ENCODE measurements at places on chromosomes 1 and 21. TPM values are rescaled to one million over a fixed set of nuclear protein-coding genes. Genes with fewer than 3 reads are reported as not detected.

GRCh38 chr1:231396643-231397042 lies 25.4 kb downstream of the EGLN1 start:
- no peak for DNase-seq

DNA sequence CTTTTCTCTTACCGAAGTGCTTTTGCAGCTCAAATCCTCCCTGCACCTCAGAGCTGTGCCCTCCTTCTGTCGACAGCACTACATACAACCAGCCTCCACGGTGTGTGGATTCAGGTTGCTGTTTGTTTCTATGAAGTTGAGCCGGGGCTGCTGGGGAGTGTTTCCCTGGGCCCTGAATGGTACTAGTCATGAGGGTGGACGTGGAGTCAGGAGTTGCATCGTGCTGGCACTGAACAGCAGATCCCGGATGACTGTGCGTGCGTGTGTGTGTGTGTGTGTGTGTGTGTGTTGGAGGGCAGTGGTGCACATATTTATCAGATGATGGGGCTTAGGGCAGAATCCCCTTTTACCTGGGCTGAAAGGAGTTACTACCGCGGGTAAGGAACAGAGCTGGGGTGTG lies 47.0 kb downstream of the ACTL8 start:
- DNase-seq, result no peak

DNA sequence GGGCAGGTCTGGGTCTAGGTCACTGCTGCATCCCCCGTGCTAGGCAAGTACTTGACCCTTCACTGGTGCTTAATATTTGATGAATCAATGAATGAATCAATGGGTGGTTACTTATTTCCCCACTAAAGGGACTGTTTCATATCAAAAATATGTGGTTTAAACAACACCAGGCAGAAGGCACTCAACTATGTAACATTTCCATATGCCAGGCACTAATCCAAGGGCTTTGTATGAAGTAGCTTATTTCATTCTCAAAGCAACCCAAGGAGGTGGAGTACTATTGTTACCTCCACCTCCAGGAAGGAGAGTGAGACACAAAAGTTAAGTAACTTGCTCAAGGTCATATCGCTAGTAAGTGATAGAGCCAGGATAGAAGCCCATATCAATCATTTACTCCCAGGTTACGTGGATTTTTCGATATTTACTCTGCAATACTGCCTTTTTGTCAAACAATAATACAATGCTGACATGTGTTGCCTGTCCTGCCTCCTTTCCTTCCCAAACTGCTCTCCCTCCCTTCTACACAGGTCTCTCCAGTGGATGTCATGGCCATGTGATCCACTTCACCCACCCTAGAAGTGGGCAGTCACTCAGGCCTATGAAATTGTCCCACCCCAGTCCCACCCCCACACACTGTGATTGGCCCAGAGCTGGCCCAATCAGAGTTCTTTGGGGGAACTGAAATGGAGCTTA lies 142.8 kb downstream of the ETS2 start:
- DNase-seq, result no peak

DNA sequence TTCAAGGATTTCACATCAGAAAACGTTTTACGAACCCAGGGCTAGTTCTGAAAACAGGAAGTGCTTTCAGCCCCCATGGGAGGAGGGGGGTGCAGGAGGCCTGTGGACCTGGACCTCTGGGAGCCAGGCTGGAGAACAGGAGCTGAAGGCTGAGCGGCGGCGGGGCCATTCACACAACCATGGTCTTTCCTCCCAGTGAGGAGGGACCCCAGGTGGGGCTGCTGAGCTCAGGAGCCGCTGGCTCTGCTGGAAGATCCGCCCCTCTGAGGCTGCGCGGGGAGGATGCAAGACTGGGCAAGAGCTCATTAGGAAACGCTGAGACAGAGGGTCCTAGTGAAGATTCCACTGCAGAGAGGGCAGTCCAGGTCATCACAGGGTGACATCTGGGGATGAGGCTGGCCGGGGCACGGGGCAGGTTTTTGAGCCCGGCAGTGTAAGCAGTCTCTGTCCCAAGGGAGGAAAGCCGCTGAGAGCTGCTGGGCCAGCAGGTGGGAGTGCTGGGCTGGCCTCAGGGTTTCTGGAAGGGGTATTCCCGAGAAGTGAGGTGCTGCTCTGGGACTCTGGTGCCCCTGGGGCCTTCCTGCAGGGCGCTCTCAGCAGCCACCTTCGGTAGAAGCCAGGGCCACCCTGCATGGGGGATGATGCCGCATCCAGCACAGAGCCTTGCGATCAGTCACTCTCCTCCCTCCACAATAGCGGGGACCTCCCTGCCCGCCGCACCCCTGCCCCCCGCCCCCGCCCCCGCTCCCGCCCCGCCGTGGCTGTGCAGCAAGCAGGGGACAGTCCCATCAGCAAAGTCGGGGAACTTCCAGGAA lies 7.5 kb downstream of the MX2 start:
- DNase-seq, result no peak

DNA sequence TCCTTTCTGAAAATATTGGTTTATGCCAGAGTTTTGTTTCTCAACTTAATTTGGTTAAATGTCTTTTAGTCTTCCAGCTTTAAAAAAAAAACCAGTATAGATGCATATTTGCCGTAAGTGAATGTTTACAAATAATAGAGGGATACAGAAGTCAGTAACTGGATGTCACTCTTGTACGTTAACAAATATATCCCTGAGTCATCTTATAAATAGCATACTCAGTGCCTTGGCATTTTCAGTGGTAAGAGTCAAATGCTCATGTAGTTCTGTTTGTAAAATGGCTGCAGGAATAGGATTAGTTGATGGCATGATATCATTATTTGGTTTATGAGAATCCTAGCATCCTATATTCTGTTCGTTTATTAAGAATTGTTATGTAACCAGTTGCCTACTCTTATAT lies 55.4 kb downstream of the SPEN start:
- peak; percentile 79 for DNase-seq

DNA sequence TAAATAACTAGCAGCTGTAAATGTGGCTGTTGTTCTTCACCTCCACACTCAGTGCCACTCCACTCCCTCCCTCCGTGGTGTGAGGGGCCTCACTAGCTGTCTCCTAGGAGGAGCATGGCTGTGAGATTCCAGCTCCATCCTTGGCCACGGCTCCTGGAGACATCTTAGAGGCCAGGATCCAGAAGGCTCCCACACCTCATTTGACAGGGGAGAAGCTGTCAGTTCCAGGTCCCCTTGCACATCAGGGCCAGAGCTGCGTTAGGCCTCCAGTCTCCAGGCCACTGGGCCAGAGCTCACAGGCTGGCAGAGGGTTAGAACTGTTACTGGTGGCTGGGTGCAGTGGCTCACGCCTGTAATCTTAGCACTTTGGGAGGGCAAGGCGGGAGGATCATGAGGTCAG lies 15.0 kb downstream of the PCSK9 start:
- DNase-seq, result no peak

GRCh38 chr1:212622906-212623305 lies 14.3 kb downstream of the ATF3 start:
- no peak for DNase-seq

DNA sequence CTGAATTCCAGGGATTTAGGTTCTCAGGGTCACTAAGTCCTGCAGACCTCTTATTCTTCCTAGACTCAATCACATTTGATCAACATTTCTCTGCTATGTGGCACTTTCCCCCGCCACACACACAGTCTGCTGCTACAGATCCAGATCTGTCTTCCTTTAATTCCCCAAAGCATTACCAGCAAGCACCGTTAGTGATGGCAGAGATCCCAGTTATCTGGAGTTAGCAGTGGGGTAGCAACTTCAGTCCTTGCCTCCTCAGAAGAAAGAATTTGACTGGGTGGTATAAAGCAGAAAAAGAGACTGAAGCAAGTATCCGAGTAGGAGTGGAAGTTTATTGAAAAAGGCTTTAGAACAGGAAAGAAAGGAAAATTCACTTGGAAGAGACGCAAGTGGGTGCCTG lies 100.4 kb upstream of the ETV3 start:
- no peak for DNase-seq

- no peak for DNase-seq
Observed at GRCh38 chr1:243269461-243269801, 13.6 kb downstream of the SDCCAG8 start.

- DNase-seq, result no peak
Observed at GRCh38 chr1:226051365-226051764, 11.2 kb upstream of the H3-3A start.

- peak; percentile 31 for DNase-seq
Observed at GRCh38 chr1:11749203-11749689, 12.7 kb upstream of the C1orf167 start.

DNA sequence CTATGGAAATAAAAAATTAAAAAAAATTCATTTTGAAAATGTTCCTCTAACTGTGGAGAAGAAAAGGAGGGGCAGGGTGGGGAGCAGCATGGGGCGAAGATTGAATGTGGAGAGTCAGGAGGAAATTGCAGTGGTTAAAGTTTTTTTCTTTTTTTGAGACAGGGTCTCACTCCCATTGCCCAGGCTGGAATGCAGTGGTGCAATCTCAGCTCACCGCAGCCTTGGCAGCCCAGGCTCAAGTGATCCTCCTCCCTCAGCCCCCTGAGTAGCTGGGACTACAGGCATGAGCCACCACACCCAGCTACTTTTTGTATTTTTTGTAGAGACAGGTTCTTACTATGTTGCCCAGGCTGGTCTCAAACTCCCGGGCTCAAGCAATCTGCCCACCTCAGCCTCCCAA lies 67.6 kb downstream of the ADSS2 start:
- no peak for DNase-seq

GRCh38 chr1:1782399-1783221 lies 4.3 kb upstream of the NADK start:
- DNase-seq, result no peak

DNA sequence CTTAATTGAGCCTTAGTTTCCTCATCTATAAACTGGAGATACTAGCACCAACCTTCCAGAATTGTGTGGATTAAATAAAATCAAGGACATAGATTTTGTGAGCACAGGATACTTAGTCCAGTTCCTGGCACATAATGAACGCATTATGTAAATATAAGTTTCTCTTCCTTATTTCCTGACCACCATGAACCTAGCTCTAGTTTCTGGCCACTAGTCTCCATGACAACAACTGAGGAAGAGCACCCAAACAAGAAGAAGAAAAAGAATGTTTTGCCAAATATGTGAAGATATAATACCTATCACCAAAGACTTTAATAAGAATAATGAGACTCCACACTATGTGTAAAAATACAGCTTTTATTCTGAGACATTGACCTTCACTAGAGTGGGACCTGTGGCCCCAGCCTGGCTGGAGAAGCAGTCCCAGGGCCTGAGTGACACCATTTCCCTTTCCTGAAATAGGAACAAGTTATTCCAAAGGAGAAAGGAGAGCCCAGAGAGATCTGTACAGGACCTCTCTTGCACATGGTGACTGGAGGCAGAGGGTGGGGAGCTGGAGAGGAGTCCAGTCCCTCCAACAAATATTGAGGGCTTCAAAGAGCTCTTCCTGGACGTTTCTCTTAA lies 940 bp upstream of the USF1 start:
- DNase-seq, result no peak

DNA sequence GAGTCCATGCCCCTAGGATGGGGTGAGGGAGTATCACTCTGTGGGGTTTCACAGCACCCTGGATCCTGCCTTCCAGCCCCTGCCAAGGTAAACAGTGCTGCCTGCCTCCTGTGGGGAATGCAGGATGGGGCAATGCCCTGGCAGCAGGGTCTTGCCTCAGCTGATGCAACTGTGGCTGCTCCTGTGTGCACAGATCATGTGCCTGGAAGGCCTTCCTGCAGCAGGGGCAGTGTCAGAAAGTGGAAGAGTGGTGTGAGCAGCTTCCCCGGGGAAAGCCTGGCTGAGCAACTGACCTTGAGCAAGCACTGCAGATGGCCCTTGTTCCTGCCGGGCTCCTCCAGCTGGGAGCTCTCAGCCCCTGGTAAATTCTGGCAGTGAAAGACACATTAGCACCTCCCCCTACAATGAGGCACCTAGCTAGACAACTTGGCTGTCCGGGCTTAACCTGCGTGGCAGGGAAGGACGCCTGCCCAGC lies 9.9 kb downstream of the TOR3A start:
- peak; percentile 27 for DNase-seq

DNA sequence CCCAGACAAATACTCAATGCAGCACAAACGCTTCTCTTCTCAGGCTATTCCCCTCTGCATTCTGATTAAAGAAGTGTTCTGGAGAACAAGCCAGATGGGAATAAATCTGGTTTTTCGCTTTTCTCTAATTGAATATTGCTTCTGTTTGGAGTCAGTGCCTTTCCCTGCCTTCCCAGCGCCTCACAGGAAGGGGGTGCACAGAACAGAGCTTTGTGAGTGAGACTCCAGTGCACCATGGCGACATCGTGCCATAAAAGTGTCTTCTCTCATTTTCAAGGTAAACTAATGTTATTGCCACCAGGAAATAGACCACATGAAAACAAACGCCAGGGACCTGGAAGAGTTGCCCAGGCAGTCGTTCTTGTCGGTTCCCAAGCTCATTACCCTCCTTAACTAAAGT lies 43.6 kb upstream of the SLC45A1 start:
- no peak for DNase-seq

DNA sequence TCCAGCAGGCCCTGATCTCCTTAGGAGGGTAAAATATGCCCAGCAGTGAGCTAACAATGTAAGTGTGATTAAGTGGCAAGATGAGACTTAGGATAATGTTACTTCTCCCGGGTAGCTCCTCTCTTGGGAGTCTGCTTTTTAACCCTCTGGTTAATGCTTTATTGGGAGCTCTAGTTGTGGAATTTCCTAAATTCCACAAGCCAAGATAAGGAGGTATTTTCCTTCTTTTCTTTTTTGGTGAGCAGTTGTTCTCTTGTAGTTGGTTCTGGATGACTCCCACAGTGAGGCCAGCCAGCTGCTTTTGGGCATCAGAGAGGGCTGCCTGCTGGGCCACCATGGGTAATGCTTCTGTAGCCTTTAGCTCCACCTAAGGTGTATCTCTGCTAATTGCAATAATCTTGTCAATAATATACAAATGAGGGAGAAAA lies 19.3 kb downstream of the C1orf52 start:
- no peak for DNase-seq

The RXRG gene
- not detected for total RNA-seq

The AGL gene
- 10.6 TPM for total RNA-seq

The HAO2 gene
- total RNA-seq, result not detected

The SLC1A7 gene
- total RNA-seq, result 2.4 TPM

The OR2L8 gene
- total RNA-seq, result not detected

The LCK gene
- not detected for total RNA-seq

The UBE2J2 gene
- total RNA-seq, result 52.7 TPM

The SH2D1B gene
- total RNA-seq, result 0.06 TPM

The TAS1R1 gene
- total RNA-seq, result not detected

The ADCY10 gene
- total RNA-seq, result not detected

The CHRNB2 gene
- not detected for total RNA-seq

The HECTD3 gene
- total RNA-seq, result 20.9 TPM

The RNU1-4 gene
- total RNA-seq, result not detected

The EDN2 gene
- total RNA-seq, result 0.50 TPM

The TAL1 gene
- 0.27 TPM for total RNA-seq
